ENCODE measurements at places on chromosomes 3 and 15.

GRCh38 chr15:48337607-48338006 lies 6.4 kb downstream of the DUT start:
- no peak for DNase-seq

- no peak for DNase-seq
These were observed 186.6 kb upstream of the RORA start for GRCh38 chr15:61415617-61416120.

GRCh38 chr3:52259448-52259847 lies 13.9 kb downstream of the PPM1M start:
- no peak for DNase-seq

DNA sequence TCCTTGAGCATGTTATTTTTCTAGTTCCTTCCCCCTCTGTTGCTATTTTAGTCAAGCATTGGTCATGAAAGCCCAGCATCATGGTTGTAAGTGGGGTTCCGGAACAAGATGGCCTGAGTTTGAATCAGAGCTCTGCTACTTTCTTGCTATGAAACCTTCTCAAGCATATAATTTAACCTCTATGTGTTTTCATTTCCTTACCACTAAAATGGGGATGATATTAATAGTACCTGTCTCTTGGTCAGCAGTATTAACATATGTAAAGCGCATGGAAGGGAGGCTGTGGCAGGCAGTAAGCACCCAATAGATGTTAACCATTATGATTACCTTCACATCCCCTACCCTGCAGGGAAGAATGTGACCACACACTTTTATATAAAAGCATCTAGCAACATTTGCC lies 14.3 kb upstream of the SPRED1 start:
- DNase-seq = no peak

- no peak for DNase-seq
These were observed 62.9 kb upstream of the FNDC3B start for GRCh38 chr3:171976526-171976925.

DNA sequence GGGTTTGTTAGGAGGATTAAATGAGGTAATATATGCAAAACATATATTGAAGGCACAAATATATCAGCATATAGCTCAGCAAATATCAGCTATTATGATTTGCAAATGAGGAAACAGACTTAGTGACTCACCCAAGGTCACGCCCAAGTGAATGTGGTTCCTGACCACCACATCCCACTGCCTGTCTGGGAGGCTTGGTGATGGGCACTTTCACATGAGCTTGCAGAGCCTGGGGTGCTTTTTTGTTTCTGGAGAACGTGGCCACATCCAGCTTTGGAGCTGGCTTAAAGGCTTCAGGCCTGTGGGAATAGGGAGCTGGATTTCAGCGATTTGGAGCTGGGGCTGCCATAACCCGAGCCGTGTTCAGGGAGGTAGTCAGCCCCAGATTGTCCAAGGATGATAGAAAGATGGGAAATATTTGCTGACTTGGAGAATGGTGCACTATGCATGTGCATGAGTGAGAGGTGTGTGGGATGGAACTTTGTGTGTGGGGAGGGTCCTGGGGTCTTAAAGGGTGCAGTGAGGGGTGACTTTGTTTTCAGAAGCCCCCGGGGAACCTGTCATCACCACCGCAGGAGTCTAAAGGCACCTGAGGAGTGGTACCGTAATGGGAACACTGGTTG lies 12.0 kb upstream of the FGD5 start:
- DNase-seq = no peak

DNA sequence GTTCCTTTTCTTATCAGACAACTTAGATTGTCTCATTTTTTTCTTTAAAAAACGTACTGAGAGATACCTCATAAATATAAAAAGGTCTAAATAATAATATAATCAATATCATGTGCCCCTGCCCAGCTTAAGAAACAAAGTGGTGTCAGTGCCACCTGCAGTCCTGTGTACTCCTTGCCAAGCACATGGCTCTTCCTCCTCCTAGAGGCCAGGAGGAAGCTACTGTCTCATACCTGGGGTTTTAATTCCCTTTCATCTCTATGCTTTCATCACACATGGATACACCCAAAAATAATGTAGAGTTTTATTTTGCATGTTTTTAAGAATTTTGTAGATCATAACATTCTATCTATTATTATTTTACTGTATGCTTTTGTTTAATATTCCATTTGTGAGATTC lies 98.6 kb upstream of the C15orf61 start:
- DNase-seq = no peak

DNA sequence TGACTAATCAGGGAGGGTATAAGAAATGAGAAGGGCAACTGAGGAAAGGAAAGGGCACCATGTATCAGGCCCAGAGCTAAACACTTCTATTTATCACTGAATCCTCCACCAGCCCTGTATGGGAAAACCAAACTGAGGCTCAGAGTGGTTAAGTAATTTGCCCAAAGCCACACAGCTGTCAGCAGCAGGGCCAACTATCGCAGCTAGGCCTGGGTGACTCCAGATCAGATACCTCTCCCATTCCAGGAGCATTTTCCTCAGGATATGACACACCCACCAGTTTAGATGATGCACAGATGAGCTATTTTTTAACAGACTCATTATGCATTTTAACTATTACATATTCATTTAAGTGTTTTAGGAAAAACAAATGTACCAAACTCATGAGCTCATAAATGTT lies 14.5 kb downstream of the NUP210 start:
- no peak for DNase-seq

GRCh38 chr15:85473455-85473854 lies 93.1 kb downstream of the AKAP13 start:
- DNase-seq = no peak

DNA sequence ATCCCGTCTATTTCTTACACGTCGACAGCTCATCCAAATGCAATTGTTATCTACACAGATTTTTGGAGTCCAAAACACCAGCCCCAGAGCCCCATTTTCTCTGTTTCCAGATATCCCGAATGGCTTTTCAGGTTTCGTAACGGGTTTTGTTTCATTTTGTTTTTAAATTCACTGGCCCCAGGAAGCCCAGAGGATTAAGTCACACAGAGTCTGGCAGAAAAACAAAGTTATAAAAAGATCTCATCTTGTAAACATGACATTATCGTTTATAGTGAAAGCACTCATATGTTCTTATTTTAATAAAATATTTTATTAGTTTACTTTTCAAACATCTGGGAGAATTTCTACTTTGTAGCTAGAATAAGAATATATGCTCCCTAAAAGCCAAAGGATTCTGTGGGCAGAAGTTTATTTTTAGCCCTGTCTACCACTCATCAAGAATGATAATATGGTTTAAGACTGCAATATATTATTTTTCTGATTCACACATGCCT lies 149.3 kb upstream of the SLC2A2 start:
- no peak for DNase-seq

- DNase-seq = no peak
These were observed 37.9 kb downstream of the PPCDC start for GRCh38 chr15:75061272-75061671.

GRCh38 chr15:41877631-41878354 lies 16.1 kb downstream of the SPTBN5 start:
- no peak for DNase-seq
